ENCODE measurements at places on chromosomes 16 and 17.

DNA sequence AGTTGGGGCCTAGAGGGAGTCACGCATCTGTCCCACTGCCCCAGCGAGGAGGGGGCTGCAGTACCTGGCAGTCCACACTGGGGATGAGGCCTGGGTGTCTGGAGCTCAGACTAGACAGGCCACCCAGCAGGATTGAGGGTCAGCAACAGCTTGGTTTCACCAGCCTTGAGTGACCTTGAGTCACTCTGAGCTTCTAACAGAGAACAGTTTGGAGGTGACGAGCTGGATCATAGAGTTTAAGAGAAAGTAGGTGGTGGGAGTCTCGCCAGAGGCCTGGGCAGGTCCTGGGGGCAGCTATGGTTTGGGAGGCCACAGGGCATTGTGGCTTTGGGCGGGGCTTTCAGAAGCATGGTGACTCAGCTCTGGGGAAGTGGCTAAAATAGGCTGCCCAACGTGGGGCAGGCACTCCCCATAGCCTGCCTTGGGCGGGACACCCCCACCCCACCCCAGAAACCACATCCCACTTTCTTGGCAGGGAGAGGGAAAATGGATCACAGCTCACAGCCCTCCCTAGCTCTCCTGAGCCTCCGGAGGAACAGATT lies 20.5 kb downstream of the CDC42EP4 start:
- DNase-seq: no peak

- DNase-seq: no peak
These were observed 7.3 kb downstream of the CDK5R1 start for GRCh38 chr17:32493976-32494513.

GRCh38 chr16:68242926-68243858 lies 2.0 kb upstream of the PLA2G15 start:
- DNase-seq: no peak

DNA sequence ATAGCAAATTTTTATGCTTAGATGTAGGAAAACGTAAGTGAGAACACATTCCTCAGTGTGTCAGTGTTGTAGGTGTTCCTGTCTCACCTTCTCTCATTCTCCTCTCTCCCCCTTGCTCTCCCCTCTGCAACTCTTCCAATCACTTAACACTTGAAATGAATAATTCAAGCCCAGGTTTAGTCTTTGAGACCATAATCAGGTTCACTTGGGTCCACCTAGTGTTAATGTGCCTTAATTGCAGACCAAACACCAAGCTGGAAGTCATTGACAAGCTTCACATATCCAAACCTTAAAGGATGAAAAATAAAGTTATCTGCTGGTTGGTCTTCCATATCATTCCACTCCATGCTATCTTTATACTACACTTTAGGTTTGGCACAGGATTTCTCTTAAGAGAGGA lies 37.0 kb downstream of the STXBP4 start:
- DNase-seq: no peak

DNA sequence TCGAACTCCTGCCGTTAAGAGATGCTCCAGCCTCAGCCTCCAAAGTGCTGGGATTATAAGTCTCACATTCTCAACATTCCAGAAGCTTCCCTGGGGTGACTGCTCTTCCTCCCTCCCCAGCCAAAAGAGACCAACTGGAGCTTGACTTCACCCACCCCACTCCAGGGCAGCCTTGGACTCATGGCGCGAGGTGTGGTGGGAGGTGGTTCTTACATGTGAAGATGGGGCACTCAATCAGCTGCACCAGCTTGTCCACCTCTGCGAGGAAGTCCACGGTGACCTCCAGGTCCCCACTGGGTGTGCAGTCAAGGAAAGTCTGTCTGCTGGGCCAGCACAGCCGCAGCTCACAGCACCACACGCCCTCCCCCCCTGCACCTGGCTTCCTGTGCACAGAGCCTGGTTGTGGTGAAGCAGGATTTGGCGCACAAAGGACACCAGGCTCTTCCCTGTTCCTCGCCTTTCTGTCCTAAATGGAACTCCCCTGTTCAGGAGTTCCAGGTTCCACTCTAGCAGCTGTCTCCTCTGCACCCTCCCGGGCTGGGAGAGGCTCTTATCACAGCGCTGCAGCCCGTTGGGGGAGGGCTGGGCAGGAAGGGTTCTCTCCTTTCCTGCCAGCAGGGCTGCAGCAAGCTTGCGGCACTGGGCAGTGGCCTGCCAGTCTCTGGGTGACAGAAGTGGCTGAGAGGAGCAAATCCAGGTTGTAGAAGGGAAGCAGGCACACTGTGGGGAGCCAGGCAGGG lies 9.6 kb upstream of the MTSS2 start:
- DNase-seq: no peak

DNA sequence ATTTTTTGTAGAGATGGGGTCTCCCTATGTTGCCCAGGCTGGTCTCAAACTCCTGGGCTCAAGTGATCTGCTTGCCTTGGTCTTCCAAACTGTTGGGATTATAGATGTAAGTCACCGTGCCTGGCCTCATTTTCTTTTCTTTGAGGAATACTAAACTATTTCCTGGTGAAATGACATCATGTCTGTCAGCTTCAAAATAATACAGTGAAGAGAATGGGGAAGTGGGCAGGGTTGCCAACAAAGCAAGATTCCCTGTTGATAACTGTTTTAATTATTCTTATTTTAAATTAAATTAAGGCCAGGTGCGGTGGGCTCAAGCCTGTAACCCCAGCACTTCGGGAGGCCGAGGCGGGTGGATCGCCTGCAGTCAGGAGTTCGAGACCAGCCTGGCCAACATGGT lies 21.1 kb downstream of the PIPOX start:
- no peak for DNase-seq

- DNase-seq: no peak
These were observed 7.2 kb upstream of the MFSD6L start for GRCh38 chr17:8806253-8806925.

DNA sequence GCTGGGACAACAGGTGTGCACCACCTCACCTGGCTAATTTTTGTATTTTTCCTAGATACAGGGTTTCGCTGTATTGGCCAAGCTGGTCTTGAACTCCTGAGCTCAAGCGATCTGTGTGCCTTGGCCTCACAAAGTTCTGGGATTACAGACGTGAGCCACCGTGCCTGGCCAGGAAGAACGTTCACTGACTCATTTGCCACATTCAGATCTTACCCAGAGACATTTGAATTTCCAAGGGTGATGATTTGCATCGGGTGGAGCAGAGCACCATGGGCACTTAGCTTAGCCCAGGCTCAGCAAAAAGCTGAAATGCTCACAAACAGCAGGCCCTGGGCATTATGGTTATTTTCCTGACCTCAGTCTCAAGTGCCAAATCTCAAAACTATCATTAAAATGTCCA lies 14.5 kb upstream of the ADORA2B start:
- DNase-seq: no peak

DNA sequence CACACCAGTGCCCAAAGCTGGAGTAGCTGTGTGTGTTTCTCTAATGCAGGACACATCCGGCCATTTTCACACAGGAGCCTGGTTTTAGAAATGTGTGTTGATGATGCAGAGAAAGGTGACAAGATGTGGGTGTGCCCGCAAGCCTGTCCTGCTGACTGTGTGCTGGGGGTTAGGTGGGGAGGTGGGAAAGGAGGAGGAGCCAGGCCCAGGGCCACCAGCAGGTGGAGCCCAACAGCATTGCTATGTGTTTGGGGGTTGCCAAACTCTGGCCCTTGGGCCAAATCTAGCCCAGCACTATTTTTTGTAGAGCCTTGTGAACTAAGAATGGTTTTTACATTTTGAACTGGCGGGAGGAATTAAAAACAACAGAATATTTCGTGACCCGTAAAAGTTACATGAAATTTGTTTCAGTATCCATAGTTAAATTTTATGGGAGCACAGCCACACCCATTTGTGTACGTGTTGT lies 61.7 kb upstream of the LGALS9 start:
- DNase-seq: no peak

GRCh38 chr17:74272731-74273201 lies 1.3 kb upstream of the DNAI2 start:
- no peak for DNase-seq

- no peak for DNase-seq
These were observed 75.8 kb downstream of the MRC2 start for GRCh38 chr17:62703261-62703775.

DNA sequence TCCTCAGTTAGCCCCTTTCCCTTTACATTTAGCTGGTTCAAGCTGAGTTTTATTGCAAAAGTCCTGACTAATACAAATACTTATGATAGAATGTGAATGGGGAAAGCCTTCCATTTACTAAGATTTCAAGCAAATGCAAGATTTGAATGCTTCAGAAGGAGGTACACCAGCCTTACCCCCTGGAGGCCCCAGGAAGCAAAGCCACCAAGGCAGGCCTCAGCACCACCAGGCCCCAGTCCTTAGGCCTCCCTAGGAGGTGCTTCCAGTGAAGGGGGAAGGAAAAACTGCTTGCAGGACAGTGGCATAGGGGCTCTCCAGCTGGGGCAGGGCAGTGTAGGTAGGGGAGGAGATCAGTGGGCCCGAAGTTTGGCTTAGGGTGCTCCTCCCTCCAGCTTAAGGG lies 7.3 kb upstream of the PRPSAP2 start:
- no peak for DNase-seq

GRCh38 chr17:9432934-9433421 lies 142.6 kb downstream of the STX8 start:
- DNase-seq: no peak

- no peak for DNase-seq
These were observed 7.5 kb upstream of the CEP131 start for GRCh38 chr17:81230043-81230820.

- DNase-seq: no peak
These were observed 1951.7 kb downstream of the TP53TG3F start for GRCh38 chr16:35411156-35411555.

- DNase-seq: no peak
These were observed 14.2 kb upstream of the CACNG4 start for GRCh38 chr17:66950325-66950724.

DNA sequence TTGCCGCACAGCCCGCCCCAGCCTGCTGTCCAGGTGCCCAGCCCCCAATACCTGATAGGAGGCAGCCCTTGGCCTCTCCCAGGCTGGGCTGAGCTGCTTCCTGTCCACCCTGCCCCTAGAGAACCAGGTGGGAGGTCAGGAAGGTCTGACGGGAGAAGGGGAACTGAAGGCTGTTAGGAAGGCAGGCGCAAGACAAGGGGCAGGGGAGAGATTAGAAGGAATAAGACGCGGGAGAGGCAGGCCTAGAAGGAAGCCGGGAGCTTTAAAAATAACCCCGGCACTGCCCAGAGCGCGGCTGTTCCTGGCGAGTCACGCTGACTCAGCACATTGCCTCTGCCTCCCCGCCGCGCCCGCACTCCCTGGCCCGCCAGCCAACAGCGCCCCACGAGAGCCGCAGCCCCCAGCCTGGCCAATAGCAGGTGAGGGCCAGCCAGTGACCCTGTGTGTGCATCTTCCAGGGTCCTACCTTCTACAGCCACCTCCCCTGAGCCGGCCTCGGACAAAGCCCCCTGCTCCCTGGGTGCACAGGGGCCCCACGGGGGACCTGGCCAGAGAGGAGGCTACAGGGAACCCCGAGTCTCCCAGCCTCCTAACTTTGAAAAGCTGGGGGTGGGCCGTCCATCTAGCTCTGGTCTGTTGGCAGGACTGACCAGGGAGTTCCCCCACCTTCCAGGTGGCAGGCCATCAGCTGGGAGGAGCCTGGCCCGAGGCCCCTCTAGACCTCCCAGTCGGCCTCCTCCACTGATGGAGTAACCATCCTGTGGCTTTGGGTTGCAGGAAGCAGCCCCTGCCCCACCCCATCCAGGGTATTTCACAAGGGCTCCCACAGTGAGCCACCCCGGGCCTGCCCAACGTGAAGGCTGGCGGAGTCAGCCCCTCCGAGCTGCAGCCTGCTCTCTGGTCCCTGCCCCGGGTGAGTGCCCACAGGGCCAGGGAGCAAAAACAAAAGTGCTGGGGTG lies 4.0 kb downstream of the MAFG start:
- no peak for DNase-seq

DNA sequence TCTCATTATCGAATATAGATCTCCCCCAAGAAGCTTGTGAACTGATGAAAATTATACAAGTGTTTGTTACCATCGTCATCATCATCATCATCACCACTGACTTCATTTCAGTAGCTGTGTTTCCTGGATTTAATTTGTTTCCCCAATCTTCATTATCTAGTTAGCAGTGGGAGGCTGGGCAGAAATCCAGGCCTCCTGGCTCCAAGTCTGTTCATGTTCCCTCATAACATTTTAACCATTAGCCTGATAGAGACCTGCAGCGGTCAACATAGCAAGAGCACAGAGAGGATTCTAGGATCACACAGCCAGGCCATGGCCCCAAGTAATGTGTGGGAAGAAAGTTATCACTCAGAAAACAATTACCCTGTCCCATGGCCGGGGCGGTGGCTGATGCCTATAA lies 526.2 kb upstream of the CDH11 start:
- DNase-seq: no peak

DNA sequence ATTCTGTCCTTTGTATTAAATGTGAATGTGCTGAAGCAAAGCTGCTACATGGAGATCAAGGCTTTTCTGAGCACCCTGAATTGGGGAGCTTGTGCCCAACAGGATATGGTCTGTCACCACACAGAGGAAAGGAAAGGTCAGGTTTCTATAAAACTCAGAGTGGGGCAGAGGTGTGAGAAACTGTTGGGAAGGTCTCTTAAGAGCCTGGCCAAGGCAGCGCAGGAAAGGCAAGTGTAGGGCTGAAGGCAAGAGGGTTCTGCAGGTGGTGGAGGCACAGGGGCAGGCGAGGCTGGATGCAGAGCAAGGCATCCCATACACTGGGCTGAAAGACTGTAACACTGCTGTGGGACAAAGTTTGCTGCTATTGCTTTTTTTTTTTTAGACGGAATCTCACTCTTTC lies 8.1 kb downstream of the COX6A2 start:
- no peak for DNase-seq

DNA sequence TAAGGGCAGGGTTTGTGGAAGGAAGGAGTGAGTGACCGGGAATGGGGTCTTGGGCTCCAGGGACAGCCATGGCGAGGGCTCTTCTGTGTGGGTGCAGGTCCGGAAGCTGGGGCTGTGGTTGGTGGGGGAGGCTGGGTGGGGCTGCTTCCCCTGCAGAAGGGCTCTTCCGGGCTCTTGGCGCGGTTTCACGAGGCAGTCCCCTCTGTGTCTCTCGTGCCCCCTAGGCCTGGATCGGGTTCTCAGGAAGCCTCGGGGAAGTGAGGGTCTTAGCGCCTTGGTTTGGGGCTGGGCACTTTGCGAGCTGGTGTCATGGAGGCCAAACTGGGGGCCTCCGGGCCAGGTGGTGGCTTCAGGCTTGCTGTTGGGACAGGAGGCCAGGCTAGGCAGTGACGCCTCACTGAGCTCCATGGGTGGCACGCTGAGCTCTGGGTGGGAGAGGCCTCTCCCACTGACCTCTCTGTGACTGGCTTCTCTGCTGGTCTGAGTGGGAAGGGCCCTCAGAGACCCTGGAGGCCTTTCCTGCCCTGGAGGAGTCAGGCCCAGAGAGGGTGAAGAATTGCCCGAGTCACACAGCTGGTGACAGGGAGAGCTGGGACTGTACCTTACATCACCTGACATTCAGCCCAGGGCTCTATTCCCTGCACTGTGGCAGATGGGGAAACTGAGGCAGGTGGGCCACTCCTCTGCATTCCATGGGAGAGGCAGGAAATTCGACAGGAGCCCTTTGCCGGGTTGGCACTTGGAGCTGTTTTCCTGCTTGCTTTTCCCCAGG lies 8.2 kb downstream of the ADCY7 start:
- no peak for DNase-seq

- no peak for DNase-seq
These were observed 3.0 kb upstream of the ITGAX start for GRCh38 chr16:31351942-31352325.
